ENCODE measurements at places on chromosomes 2 and 18.

DNA sequence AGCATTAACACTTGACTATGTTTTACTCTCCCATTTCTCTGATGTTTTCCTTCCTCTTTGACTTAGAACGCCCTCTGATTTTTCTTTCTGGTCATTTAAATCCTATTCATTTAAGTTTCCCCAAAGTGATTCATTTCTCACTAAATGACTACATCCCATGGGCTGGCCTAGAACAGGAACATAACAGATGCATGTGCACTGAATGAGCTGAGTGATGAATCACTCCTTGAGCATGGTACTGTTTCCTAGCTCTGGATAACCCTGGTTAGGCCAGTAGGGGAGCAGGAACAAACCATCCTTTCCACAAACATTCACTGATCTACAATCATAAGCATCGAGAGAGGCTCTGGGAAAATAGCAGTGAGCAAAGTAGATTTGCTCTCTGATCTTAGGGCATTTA, 221.9 kb upstream of the SETBP1 start:
- no peak for DNase-seq

DNA sequence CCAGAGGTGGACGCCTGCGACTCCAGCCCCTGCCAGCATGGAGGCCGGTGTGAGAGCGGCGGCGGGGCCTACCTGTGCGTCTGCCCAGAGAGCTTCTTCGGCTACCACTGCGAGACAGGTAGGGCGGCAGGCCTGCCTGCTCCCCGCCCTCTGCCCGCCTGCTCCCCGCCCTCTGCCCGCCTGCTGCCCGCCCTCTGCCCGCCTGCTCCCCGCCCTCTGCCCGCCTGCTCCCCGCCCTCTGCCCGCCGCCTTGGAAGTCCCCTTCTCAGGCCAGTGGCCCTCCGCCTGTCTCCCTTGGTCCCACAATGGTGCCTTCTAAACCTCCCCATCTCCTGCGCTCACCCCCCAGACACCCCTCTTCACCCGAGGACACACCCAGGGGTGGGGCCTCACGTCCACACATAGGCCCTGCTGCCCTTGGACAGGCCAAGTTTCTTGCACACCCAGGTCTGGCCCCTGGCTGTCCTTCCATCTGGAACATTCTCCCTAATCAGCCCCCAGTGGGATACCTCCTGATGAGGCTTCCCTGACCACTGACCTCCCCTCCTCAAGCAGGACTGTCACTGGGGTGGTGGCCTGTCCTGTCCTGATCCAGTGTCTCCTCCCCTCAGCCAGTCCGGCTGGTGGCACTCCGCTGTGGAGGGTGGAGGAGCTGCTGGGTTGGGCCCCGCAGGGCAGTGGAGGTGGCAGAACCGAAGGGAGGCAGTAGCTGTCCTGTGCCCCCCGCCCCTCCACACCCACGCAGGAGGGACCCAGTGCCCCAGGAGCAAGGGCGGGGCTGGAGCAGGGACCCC, 37.9 kb downstream of the MTERF4 start:
- no peak for DNase-seq

- no peak for DNase-seq
Observed at GRCh38 chr18:49976795-49977560, 163.6 kb upstream of the ACAA2 start.

DNA sequence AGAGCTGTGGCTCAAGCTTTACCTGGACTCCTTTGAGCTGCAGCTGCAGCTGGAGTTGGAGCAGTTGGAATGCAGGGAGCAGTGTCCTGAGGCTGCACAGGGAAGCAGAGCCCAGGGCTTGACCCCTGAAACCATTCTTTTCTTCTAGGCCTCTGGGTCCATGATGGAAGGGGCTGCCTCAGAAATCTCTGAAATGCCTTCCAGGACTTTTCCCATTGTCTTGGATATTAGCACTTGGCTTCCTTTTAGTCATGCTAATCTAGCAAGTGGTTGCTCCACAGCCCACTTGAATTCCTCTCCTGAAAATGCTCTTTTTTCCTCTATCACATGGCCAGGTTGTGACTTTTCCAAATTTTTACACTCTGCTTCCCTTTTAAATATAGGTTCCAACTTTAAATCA, 108.6 kb upstream of the RNF152 start:
- DNase-seq, result no peak

DNA sequence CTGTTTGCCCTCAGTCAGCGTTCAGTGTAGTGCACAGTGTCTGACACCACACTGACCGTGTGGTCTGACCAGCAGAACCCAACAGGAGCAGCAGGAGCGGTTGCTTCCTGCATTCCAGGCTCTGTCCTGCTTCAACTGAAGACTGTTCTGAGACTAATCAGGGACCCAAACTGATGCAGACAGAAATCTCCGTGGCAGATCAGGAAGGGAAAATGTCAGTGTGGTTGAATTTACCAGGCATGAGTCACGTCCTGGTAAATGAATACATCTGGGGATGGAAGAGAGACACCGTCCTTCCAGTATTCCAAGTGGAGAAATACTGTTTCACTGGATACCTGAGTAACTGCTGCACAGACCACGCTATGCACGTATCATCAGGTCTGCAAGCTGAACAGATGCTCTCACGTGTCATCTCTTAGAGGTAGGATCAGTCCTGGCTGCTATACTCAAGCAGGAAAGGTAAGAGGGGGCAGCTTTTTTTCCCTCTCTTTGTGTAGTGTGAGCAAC, 223.6 kb upstream of the EPAS1 start:
- no peak for DNase-seq

- DNase-seq, result no peak
Observed at GRCh38 chr2:152445791-152446201, 110.8 kb downstream of the FMNL2 start.

DNA sequence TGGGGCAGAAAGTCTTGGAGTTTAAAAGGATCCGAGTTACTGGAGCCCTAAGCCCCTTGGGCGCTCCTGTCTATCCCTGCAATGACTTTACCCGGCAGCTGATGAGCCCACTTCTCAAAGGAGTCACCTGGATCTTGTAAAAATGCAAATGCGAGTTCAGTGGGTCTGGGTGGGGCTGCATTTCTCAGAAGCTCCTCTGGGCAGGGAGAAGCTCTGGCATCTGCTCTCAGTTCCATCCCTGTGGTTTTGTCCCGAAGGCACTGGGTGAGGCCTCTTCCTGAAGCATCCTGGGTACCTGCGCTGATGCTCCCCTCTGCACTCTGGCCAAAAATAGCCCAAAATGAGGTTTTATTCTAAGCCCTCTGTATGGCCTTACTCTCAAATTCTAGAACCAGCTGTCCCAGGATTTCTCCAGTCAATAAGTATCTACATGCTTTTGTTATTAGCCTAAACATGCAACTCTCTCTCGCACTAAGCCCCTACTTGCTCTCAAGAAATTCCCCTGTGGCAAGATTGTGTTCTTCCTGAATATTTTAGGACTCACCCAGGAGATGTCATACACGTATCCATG, 167.8 kb upstream of the APCDD1 start:
- no peak for DNase-seq

DNA sequence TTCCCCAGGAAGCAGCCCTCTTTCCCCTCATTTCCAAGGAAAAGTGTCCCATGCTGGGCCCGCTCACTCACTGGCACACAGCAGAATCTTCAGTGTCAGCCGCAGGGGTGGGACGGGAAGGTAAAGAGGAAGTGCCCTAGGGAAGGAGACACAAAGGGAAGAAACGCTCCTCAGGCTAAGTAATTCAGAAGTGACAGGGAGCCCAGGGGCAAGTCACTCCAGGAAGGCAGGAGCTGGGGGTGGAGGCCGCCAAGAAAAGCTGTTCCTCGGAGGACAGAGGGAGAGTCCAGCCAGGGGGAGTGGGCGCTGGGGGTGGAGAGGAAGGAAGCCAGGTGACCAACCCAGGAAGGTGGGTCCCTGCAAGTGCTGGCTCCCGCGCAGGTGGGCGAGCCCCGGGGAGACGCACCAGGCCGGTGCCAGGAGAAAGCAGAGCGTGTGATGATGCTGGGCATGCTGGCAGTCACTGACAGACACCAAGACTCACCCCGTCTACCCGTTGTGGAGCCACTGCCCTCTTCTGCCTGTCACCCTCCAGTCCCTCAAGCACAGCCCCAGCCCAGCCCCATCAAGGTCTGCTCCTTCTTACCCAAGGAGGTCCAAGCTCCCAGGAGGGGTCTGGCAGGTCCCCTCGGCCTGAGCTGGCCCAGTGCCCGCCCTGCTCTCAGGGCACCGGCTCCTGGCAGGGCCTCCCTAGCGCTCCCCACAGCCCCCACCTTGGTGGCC, 21.7 kb downstream of the HDAC4 start:
- DNase-seq, result no peak

DNA sequence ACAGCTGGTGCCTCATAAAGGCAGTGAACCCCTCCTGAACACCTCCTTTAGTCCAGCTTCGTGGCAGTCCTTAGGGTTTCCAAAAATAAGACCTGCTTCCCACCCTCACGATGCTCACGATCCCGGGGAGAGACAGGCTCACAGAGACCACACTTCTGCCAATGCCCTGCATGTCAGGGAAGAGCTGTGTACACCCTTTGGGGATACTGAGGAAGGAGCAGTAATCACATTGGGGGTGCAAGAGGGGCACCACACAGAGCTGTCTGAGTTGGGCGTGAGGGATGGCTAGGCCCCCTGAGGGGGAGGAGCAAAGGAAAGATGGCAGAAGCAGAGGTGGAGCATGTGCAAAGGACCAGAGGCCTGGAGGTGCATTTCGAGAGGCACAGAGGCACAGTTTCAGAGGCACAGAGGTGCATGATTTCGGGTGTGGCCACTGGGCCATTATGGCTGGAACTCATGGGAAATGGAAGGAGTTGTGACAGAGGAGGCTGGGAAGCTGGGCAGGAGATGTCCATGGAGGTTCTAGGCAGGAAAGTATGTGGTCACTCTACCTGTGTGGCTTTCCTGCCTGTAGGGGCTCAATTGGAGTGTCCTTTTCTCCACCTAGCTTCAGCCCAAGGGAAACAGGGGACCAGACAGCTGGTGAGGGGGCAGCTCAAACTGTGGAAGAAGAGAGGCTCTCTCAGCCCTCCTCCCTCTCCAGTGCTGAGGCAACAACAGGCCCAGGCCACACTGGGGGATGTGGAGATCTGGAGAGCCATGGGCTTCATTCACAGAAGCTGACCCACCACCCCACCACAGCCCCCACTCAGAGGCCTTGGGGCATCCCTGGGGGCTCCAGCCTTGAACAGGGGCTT, 115.9 kb downstream of the CAPN13 start:
- no peak for DNase-seq

DNA sequence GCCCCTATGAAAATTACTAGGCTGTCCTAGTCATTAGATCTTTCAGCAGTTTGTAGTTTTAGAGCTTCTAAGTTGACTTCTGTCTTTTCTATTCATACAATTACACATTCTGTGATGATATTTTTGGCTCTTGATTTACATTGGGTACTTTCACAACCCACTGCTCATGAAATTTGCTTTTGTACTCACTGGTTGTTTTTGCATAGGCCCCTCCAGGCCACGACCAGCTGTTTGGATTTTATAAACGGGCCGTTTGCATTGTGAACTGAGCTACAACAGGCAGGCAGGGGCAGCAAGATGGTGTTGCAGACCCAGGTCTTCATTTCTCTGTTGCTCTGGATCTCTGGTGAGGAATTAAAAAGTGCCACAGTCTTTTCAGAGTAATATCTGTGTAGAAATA, 193.8 kb downstream of the RPIA start:
- no peak for DNase-seq

DNA sequence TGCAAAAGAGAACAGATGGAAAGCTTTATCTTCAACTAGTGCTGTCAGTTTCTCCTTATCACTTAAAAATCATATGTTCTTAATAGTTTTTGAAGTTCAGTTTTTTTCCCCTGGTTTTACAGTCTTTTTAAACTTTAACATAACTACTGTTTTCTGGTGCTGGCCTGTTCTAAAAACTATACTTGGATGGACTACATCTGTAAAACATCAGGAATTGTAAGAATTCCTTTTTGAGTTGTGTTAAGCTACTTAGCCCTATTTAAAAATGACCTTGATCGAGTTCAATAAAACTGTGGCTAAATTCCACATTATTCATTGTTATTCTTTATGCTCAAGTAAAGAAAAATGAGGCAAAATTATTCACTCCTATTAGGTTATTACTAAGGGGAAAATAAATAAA, 397.7 kb downstream of the NUP35 start:
- DNase-seq, result no peak

DNA sequence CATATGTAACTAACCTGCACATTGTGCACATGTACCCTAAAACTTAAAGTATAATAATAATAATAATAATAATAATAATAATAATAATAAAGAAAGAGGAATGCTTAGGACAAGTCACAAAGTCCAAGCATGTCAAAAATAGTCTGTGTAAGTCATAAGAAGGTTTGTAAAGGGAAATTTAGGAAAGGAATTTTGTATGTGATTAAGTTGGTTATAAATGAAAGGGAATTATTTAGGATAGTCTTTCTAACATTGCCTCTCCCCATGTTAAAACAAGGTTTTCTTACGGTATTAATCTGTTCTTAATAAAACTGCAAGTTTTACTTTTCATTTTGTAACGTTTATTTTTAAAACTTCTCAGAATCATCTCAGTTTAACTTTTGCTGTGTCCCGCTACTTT, 62.8 kb downstream of the SESTD1 start:
- no peak for DNase-seq

DNA sequence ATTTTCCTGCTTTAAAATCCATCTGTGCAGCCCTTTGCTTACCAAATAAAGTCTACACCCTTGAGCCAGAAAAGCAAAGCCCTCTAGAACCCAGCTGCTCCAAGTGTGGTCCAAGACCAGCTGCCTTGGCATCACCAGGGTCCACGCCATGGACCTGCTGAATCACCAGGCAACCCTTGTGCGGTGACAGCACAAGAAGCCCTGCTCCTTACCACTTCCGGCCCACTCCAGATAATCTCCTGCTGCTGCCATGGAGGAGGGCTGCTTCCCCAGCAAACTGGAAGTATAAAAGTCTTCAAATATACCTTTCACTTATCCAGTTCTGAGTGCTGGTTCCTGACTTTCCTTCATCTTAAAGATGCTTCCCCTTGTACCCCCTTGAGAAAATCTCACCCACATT, 106.0 kb upstream of the PKDCC start:
- DNase-seq, result no peak

DNA sequence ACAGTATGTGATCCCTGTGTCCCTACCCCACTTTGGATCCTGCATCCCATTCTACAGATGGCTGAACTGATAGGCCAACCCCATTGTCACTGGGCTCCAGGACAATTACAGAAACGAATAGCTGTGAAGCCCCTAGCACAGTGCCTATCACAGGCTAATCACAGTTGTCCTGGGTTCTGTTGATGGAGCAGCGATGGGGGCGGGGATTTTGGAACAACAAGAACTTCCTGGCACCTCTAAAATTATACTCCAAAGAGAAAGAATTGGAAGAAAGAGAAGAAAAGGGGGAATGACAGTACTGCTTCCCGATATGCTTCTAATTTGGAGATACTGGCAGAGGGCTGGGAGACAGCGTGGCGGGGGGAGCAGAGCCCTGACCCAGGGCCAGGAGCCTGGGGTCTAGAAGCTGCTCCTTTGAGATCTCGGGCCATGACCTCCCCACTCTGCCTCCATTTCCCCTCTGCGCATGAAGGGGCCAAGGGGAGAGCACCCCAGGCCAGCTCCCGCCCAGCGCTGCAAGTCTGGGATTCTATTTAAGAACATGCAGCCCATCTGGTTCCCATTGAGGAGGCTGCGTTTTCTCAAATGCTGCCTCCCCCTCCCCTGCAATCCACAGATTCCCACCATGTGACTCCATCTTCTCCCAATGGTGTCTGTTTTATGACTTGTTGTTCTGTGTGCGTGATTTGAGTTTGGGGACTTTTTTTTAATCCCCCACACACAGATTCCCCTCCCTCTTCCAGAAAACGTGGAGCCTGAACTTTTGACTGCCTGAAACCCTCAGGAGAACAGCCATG, 202.7 kb downstream of the CYP26B1 start:
- no peak for DNase-seq
